Parietal lobe (tissue), 2 donors: ENCODE measurements at places on chromosomes 11 and 22. TPM values are rescaled to one million over a fixed set of nuclear protein-coding genes. Genes with fewer than 3 reads are reported as not detected.

The CYB5R2 gene
- total RNA-seq: 1.6 TPM

The BBOX1 gene
- total RNA-seq: 3.1 TPM

The CRYAB gene
- 16.0 TPM for total RNA-seq

The LRRC32 gene
- total RNA-seq: 1.3 TPM

The RIMBP3C gene
- 1.3 TPM for total RNA-seq

The SMIM38 gene
- 4.1 TPM for total RNA-seq

The NKAPD1 gene
- 32.2 TPM for total RNA-seq
